ENCODE measurements at places on chromosomes 3 and 15. TPM values are rescaled to one million over a fixed set of nuclear protein-coding genes. Genes with fewer than 3 reads are reported as not detected.

DAPK2 gene
- 4.2 TPM for total RNA-seq

PAQR9 gene
- total RNA-seq, result not detected

PIERCE2 gene
- 0.55 TPM for total RNA-seq

TLR9 gene
- 10.4 TPM for total RNA-seq

SAMD7 gene
- not detected for total RNA-seq

HYAL1 gene
- 0.73 TPM for total RNA-seq

SIDT1 gene
- 44.9 TPM for total RNA-seq
